Immature natural killer cell (primary cell): ENCODE measurements at places on chromosomes 3 and 15.

- DNase-seq = no peak
Measured at GRCh38 chr3:159741281-159741680, 247.4 kb upstream of the IL12A start.

DNA sequence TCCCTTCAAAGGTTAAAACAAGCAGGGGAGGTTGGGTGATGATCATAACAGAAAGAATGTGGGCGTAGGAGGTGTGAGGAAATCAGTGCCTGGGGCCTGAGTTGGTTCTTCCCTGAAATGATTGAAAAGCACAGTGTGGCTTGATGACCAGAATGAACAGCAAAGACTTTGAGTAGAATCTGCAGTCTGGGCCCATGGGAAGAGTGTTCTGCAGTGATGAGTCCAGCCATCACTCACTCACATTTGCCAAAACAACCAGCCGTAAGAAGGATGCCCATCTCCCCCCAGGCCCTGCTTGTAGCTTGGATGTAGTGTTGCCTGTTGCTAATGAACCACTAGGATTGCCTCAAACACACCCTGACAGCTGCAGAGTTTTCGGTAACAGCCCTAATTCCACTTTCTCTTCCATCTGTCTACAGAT lies 67.9 kb downstream of the VGLL3 start:
- DNase-seq = no peak

- no peak for DNase-seq
Measured at GRCh38 chr3:31242026-31242960, 290.4 kb upstream of the STT3B start.

DNA sequence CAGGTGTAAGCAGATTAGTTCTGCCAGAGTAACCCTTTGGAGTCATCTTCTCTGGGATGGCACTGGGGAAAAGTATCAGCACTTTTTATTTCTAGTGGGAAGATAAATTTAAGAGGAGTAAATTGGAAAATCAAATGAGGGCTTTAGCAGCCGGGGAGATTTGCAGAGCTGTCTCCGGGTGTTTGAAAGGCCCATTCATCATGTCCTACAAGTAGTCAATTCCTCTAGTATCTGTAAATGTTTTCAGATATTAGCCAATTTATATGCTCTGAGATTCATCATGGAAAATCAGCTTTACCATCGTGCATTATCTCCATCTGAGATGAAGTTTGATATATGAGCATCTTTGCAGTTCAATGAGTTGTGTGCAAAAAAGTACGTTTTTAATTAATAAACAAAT lies 93.6 kb downstream of the CDIN1 start:
- DNase-seq = no peak

- DNase-seq = no peak
Measured at GRCh38 chr3:29215948-29216347, 64.9 kb upstream of the RBMS3 start.
